ENCODE measurements at places on chromosomes 4 and X. TPM values are rescaled to one million over a fixed set of nuclear protein-coding genes. Genes with fewer than 3 reads are reported as not detected.

GRCh38 chr4:153782581-153782980 is 6.3 kb downstream of the SFRP2 start:
- H3K27ac ChIP-seq: no peak overlapping the region

RIPPLY1 gene
- not detected for total RNA-seq

- H3K4me3 ChIP-seq: no peak overlapping the region
- no peak overlapping the region for H3K27ac ChIP-seq
- peaks cover 9% of the 10 kb centered on the region for H3K4me1 ChIP-seq
- peaks cover 6% of the 10 kb centered on the region for H3K36me3 ChIP-seq
- peaks cover 3% of the 10 kb centered on the region for H3K27me3 ChIP-seq
Observed at GRCh38 chrX:149718757-149719156, 6.9 kb downstream of the MAGEA11 start.

GRCh38 chrX:40444133-40444532 is 136.6 kb upstream of the ATP6AP2 start:
- no peaks in the 10 kb centered on the region for H3K27me3 ChIP-seq
- H3K4me1 ChIP-seq: no peaks in the 10 kb centered on the region
- DNase-seq: no peak
- H3K36me3 ChIP-seq: no peaks in the 10 kb centered on the region
- H3K4me3 ChIP-seq: no peak overlapping the region
- H3K27ac ChIP-seq: no peak overlapping the region

GRCh38 chrX:17032351-17032750 is 85.9 kb downstream of the REPS2 start:
- no peak for DNase-seq
- no peak overlapping the region for H3K27ac ChIP-seq
- no peaks in the 10 kb centered on the region for H3K36me3 ChIP-seq
- H3K4me3 ChIP-seq: no peak overlapping the region
- H3K27me3 ChIP-seq: peaks cover 4% of the 10 kb centered on the region
- peaks cover 1% of the 10 kb centered on the region for H3K4me1 ChIP-seq

DNA sequence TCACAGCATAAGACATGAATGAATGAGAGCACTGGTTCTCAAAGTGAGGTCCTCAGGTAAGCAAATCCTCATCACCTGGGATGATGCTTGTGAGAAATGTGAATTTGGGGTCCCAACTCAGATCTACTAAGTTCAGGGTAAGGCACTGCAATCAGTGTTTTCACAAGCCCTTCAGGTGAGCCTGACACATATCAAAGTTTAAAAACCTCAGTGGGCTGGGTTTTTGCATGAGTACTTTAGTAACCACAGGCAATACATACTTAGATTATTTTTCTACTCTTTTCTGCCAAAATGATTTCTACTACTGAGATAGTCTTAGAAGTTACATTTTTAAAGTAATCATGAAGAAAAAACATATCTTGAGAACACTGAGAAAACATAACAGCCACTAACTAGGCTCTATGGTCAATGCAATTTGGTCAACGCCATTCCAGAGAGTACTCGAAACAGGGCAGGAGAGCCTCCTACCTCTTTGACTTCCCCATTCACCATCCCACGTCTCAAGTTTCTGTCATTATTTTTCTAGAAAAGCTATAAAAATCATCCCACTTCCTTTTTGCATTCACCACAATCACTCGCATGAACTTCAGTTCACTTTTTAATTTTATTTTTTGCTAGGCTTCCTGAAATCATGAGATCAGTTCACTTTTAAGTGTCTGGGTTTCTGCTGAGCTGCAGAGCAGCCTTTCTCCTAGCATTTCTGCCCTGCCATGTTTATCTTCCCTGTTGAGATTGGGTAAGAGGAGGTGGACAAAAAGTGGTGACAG is 73.8 kb downstream of the MFAP3L start:
- peaks cover 9% of the 10 kb centered on the region for H3K27me3 ChIP-seq
- no peak overlapping the region for H3K27ac ChIP-seq
- H3K36me3 ChIP-seq: no peaks in the 10 kb centered on the region
- H3K4me1 ChIP-seq: no peaks in the 10 kb centered on the region

DNA sequence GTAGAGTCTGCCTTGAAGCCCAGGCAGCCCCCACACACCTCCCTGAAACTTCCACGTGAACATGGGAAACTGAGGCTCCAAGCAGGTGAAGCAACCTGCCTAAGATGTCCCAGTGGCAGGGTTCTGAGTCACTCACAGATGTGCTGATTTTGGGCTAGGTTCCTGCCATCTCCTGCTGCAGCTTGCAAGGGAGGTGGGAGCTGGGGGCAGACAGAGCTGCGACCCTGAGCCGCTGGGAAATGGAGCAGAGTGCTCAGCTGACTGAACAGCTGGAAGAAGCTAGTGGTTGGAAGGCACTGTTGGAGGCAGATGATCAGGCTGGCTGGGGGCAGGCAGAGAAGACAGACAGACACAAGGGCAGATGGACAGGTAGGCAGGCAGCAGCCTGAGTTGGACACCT is 3.6 kb upstream of the FATE1 start:
- H3K4me1 ChIP-seq: no peaks in the 10 kb centered on the region
- no peaks in the 10 kb centered on the region for H3K36me3 ChIP-seq
- no peak overlapping the region for H3K4me3 ChIP-seq
- no peak overlapping the region for H3K27ac ChIP-seq
- H3K27me3 ChIP-seq: peaks cover 11% of the 10 kb centered on the region

DNA sequence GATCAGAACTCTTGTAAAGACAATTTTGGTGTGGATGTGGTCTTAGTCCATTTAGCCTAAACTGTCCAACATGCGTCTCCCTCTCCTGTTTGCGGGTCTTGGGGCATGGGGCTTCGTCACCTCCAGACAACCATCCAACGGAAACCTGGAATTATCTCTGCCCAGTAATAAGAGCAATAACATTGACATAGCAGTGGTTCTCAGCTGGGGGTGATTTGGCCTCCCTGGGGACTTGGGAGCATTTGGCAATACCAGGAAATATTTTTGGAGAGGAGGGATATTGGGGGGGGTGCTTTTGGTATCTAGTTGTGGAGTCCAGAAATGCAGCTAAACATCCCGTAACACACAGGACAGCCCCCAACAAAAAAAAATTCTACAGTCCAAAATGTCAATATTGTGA is 47.2 kb downstream of the SEL1L3 start:
- H3K4me3 ChIP-seq: no peak overlapping the region
- no peak overlapping the region for H3K27ac ChIP-seq
- peaks cover 24% of the 10 kb centered on the region for H3K4me1 ChIP-seq
- H3K27me3 ChIP-seq: no peaks in the 10 kb centered on the region
- DNase-seq: no peak

Measured in progenitor cell of endocrine pancreas (in vitro differentiated cells).